Activated CD8-positive, alpha-beta memory T cell treated with anti-CD3 and anti-CD28 coated beads, Interleukin-2, amount 10 ng/mL, durations not matched to agents 7 days and 5 days (primary cell): ENCODE measurements at places on chromosomes 4 and X. TPM values are rescaled to one million over a fixed set of nuclear protein-coding genes. Genes with fewer than 3 reads are reported as not detected.
A peak's percentile ranks its signal among the peaks of the same experiment; 100 is the strongest.

The LIAS gene
- total RNA-seq: 16.6 TPM

The COL4A6 gene
- total RNA-seq: not detected

The SERTM2 gene
- total RNA-seq: not detected

The RHOXF1 gene
- not detected for total RNA-seq

The VGLL1 gene
- not detected for total RNA-seq

The XAGE2 gene
- not detected for total RNA-seq

The MTCP1 gene
- total RNA-seq: 23.1 TPM

The AADAT gene
- not detected for total RNA-seq

The ADH1C gene
- not detected for total RNA-seq

GRCh38 chr4:13615161-13615560 lies 12.4 kb downstream of the BOD1L1 start:
- no peaks in the 10 kb centered on the region for H3K27me3 ChIP-seq
- peaks cover 46% of the 10 kb centered on the region for H3K36me3 ChIP-seq
- no peak overlapping the region for H3K4me3 ChIP-seq
- no peak for DNase-seq

DNA sequence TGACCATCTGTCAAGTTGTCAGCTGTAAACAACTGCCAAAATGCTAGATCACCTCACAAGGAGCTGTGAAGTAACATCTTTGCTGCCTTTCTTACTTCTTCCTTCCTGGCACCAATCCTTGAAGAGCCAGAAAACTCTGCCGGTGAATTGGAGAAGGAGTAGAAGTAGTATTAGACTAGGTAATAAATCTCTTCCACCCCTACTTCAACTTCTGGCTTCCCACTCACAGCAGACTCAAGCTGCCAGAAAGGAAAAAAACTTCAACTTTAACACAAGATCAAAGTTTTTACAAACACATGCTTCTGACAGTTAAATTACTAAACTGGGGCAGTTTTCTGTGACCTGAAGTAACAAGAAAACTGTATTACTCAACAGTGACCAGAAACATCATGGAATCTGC lies 164.7 kb upstream of the SLC7A11 start:
- H3K27ac ChIP-seq: no peak overlapping the region
- DNase-seq: no peak
- H3K36me3 ChIP-seq: no peaks in the 10 kb centered on the region

DNA sequence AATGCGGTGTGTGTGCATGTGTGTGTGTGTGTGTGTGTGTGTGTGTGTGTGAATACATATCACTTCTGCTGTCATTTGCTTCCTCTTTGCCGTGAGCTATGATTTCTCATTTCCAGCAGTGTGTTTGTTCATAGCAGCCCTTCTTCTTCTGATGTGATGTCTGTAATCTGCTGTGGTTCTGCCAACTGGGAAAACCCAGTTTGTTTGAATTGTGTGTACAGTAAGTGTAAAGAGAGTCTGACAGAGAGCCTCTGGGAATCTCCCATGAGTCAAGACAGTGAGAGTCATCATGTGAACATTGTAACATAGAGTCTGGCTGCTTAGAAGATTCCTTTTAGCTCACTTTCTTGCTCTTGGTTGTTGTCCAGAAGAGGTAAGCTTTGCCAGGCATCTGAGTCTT lies 8.4 kb upstream of the NWD2 start:
- no peak overlapping the region for H3K4me3 ChIP-seq
- H3K4me1 ChIP-seq: no peaks in the 10 kb centered on the region
- H3K27ac ChIP-seq: no peak overlapping the region
- H3K36me3 ChIP-seq: no peaks in the 10 kb centered on the region

DNA sequence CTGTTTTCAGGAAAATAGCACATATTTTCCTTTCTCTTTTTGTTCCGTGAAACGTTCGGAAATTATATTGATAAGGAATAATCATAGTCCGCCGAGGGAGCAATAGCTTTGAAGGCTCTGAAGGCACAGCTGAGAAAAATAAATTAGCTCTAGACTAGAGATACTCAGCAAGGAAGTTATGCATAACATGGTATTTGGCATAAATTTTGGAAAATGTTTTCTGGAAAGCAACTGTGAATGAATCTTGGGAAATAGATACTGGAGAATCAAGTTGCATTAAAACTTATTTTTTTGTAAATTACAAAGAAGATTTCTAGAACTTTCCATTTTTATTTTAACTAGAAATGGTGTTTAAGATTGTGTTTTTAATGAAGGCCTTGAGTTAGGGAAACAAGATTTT lies 92.4 kb downstream of the HPRT1 start:
- peaks cover 39% of the 10 kb centered on the region for H3K27me3 ChIP-seq
- H3K27ac ChIP-seq: no peak overlapping the region
- no peak for DNase-seq
- no peak overlapping the region for H3K4me3 ChIP-seq
- H3K36me3 ChIP-seq: no peaks in the 10 kb centered on the region

GRCh38 chrX:109889289-109890006 lies 113.5 kb upstream of the TMEM164 start:
- H3K4me3 ChIP-seq: no peak overlapping the region
- H3K36me3 ChIP-seq: no peaks in the 10 kb centered on the region
- H3K4me1 ChIP-seq: peaks cover 1% of the 10 kb centered on the region

GRCh38 chr4:82553020-82553419 lies 8.8 kb downstream of the TMEM150C start:
- no peak for DNase-seq
- H3K4me1 ChIP-seq: no peaks in the 10 kb centered on the region
- no peak overlapping the region for H3K27ac ChIP-seq
- H3K36me3 ChIP-seq: no peaks in the 10 kb centered on the region

DNA sequence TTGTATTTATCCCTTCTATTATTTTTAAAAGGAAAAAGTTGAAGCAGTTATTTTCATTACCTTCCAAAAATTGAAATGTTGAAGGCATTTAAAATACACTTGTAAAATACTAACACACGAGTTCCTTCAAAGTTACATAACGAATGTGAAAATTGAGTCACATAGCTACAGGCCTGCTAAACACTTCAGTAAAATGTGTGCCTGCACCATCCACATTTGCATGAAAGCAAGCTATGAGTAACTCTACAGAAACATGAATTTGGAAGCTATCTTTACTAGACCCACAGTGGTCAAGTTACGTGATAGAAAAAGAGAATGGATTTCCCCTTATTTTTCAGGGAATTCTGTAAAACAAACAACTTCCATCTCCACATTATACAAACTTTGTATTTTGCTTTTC lies 1148.8 kb upstream of the PCDH7 start:
- H3K4me3 ChIP-seq: no peak overlapping the region
- no peaks in the 10 kb centered on the region for H3K36me3 ChIP-seq
- DNase-seq: no peak
- H3K27ac ChIP-seq: no peak overlapping the region
- no peaks in the 10 kb centered on the region for H3K27me3 ChIP-seq

DNA sequence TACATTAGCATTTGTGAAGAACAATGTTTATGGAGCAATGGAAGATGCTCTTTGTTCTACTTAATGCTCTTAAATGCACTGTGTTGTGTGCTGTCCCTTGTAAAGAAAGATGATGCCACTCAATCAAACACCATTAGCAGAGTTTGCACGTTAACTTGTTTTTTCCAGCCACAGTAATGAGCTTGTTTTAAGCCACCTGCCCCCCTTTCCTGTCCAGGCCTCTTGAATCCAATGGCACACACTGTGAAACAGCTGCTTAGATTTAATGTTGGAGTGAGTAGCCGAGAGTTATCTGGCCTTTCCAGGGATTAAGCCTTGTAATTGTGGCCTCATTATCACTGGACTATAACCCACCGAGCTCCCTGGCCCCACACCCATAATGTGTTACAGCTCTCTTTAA lies 86.0 kb downstream of the PAK3 start:
- H3K27me3 ChIP-seq: no peaks in the 10 kb centered on the region
- no peak for DNase-seq
- H3K27ac ChIP-seq: no peak overlapping the region
- no peaks in the 10 kb centered on the region for H3K4me1 ChIP-seq
- H3K36me3 ChIP-seq: no peaks in the 10 kb centered on the region

DNA sequence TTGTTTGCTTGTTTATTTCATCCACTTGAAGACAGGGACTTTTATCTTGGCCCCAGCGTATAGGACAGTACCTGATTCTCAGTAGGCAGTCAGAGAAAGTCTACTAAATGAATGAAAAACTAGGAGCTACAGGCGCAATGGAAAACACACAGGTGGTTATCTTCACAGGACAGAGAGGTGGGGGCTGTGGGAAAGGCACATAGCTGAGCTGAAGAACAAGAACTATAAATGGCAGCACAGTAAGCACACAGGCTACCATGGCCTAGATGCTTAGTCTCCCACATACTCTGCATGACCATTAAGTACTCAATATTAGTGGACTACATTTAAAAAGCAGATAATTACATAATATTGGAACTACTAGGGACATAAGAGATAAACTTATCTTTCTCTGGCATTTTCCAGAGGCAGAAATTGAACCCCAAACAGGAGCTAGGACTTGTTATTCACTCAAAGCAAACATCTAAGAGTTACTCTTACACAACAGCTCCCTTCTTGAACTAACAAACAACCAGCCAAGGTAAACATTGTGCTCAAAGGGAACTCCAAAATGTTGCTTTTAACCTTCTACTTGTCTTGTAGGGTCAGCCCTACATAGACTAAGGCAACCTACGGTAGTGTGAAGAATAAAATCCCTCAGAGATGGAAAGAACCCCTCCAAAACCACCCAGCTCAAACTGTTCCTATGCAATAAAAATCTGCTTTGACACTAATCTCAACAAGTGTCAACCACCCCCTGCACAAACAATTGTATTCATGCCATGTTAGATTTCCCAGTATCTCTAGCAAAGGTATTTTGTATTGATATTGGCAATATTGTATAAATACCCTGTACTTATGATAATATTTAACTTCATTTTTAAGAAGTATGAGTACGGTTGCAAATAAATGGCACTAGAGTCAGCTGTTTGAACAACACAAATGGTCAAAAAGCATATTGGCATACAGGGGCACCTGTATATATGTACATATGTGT lies 593.6 kb downstream of the KLHL13 start:
- H3K4me3 ChIP-seq: no peak overlapping the region
- no peaks in the 10 kb centered on the region for H3K4me1 ChIP-seq
- H3K27ac ChIP-seq: no peak overlapping the region
- H3K36me3 ChIP-seq: no peaks in the 10 kb centered on the region

- no peak overlapping the region for H3K4me3 ChIP-seq
- no peaks in the 10 kb centered on the region for H3K4me1 ChIP-seq
- H3K36me3 ChIP-seq: no peaks in the 10 kb centered on the region
Measured at GRCh38 chr4:187903700-187904099, 91.9 kb upstream of the ZFP42 start.

GRCh38 chrX:79081895-79082512 lies 62.5 kb upstream of the GPR174 start:
- peak; percentile 49 for DNase-seq
- peaks cover 33% of the 10 kb centered on the region for H3K4me1 ChIP-seq
- no peaks in the 10 kb centered on the region for H3K27me3 ChIP-seq
- H3K4me3 ChIP-seq: peak overlapping the region; percentile 69

GRCh38 chr4:68954126-68954525 lies 2.5 kb upstream of the UGT2A3 start:
- H3K27ac ChIP-seq: no peak overlapping the region
- no peaks in the 10 kb centered on the region for H3K36me3 ChIP-seq
- H3K27me3 ChIP-seq: no peaks in the 10 kb centered on the region
- H3K4me3 ChIP-seq: no peak overlapping the region
- no peak for DNase-seq
- no peaks in the 10 kb centered on the region for H3K4me1 ChIP-seq

GRCh38 chr4:12050357-12050756 lies 621.7 kb upstream of the HS3ST1 start:
- H3K4me3 ChIP-seq: no peak overlapping the region
- H3K27me3 ChIP-seq: no peaks in the 10 kb centered on the region
- H3K36me3 ChIP-seq: no peaks in the 10 kb centered on the region
- no peak overlapping the region for H3K27ac ChIP-seq
- DNase-seq: no peak

DNA sequence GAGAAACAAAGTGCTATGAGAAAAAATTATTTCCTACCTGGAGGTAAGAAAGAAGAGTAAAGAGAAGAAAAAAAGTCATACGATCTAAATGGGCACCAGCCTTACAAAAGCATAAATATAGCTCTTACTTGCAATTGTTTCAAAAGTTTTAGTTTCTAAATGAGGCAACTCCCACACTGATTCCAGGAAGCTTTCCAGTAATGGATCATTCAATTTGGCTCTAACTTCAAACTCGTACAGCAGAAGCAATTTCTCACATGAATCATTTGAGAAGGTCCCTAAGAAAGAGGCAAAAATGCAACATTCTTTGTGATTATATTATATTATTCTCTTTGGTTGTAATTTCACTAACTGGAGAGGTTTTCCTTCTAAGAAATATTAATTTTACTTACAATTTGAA lies 109.9 kb downstream of the DLG3 start:
- no peak for DNase-seq
- peaks cover 21% of the 10 kb centered on the region for H3K4me1 ChIP-seq
- H3K27ac ChIP-seq: no peak overlapping the region
- no peak overlapping the region for H3K4me3 ChIP-seq
- H3K27me3 ChIP-seq: no peaks in the 10 kb centered on the region
- H3K36me3 ChIP-seq: peaks cover 1% of the 10 kb centered on the region

- no peak overlapping the region for H3K4me3 ChIP-seq
- H3K27me3 ChIP-seq: no peaks in the 10 kb centered on the region
- no peaks in the 10 kb centered on the region for H3K36me3 ChIP-seq
- no peak overlapping the region for H3K27ac ChIP-seq
- no peaks in the 10 kb centered on the region for H3K4me1 ChIP-seq
Measured at GRCh38 chr4:129394635-129395034, 298.7 kb downstream of the C4orf33 start.

DNA sequence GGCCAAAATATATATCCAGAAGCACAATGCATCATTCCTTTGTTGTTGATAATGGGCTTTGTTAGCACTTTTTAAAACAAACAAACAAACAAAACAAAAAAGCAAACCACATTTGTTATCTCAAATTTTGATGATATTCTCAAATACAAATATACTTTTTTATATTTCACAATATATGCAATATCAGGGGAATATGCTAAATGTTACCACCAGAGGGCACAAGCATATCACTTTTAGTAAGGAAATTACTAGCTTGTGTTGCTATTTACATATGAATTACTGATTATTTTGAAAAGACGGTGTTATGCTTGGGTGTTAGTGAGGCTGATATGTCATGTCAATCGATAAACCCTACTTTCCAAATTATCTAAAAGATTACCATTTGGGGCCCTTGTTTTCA lies 29.1 kb downstream of the RIPPLY1 start:
- H3K27ac ChIP-seq: no peak overlapping the region
- no peaks in the 10 kb centered on the region for H3K36me3 ChIP-seq
- H3K4me3 ChIP-seq: no peak overlapping the region
- no peaks in the 10 kb centered on the region for H3K4me1 ChIP-seq
- peaks cover under 1% of the 10 kb centered on the region for H3K27me3 ChIP-seq
- DNase-seq: no peak
